ENCODE measurements at places on chromosomes 7 and 10. TPM values are rescaled to one million over a fixed set of nuclear protein-coding genes. Genes with fewer than 3 reads are reported as not detected.

Gene ASNS
- 26.2 TPM for total RNA-seq

DNA sequence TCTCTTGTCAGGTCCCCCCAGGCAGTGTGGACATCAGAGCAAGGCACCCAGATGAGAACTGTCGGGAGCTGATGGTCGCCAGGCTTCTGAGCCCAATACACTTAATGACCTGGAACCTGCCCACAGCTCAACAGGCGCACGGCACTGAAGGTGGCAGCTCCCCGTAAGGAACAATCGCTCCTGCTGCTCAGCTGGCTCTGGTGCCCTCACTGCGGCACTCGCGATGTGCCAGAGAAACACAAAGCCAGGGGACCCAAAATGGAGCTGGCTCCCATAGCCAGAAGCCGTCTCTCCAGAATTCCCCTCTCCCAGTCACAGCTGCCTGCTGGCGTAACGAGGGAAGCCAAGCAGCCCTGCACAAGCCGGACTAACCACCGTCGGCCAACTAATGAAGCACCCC lies 6.3 kb downstream of the CALN1 start:
- no peak for DNase-seq

Gene C10orf62
- total RNA-seq, result 0.41 TPM

Gene SFTPD
- not detected for total RNA-seq

GRCh38 chr10:90906596-90906995 lies 14.3 kb downstream of the ANKRD1 start:
- no peak for DNase-seq

- DNase-seq, result no peak
Observed at GRCh38 chr7:22005151-22005550, 59.5 kb upstream of the CDCA7L start.

DNA sequence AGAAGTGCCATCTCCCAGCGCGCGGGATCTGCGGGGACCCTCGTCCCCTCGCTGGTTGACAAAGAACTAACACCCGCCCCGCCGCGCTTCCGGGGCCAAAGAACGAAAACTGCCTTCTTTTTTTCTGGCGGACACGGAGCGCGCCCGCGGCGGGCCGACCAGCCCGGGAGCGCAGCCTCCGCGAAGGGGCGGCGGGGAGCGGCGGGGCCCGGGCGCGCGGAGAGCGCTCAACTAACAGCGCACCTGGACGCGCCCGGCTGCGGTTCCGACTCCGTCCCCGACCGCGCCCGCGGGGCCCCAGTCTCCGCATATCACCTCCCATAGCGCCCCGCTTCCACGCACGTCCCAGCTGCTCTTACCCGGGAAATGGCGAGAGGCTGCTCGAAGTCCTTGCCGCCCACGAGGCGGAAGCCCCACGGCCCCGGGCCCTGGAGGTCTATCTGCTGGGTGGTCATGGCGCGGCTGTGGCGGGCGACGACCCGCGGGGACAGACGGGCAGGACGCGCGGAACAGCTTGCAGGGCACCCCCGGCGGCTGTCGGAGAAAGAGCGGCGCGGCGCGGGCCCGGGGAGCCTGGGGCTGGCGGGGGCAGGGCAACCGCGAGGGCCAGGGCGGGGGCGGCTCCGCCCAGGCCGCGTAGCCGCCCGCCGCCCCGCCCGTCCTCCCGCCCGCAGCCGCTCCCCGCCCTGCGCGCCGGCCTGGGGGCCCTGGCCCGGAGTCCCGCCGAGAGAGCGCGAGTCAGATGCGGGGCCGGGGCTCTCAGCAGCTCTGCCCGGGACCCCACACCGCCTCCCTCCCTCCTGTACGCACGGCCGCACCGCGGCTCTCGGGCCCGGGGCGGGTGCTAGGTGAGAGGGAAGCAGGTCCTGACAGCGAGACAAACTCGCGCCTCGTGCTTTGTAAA lies at the start of gene PDLIM1:
Gene PDLIM1, minus strand, starts transcription at position 543 of the 904 bp plus-strand sequence. Its CDS starts 88 bp downstream, at position 455.
- peak; percentile 63 for DNase-seq

DNA sequence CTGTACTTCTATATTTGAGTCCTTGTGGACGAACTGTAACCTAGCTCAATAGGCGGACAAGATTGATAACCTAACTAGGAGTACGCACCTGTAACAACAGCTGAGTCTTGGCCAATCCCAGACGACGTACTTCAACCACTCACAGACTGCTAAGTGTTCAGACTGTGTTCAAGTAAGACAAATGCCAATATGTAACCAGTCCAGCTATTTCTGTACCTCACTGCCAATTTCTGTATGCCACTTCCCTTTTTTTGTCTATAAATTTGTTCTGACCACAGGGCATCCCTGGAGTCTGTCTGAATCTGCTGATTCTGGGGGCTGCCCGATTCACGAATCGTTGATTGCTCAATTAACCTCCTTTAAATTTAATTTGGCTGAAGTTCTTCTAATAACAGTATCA lies 32.2 kb downstream of the HACD1 start:
- no peak for DNase-seq

- DNase-seq, result no peak
Observed at GRCh38 chr10:21927631-21928353, 75.7 kb downstream of the DNAJC1 start.

- DNase-seq, result peak; percentile 46
Observed at GRCh38 chr7:133815611-133816210, 311.4 kb upstream of the LRGUK start.

- no peak for DNase-seq
Observed at GRCh38 chr7:85734823-85735222, 548.0 kb upstream of the SEMA3D start.

Gene ADAP1
- total RNA-seq, result not detected

GRCh38 chr7:151883857-151884256 lies 6.9 kb upstream of the PRKAG2 start:
- DNase-seq, result no peak

- DNase-seq, result no peak
Observed at GRCh38 chr10:121282797-121283515, 315.3 kb downstream of the FGFR2 start.

DNA sequence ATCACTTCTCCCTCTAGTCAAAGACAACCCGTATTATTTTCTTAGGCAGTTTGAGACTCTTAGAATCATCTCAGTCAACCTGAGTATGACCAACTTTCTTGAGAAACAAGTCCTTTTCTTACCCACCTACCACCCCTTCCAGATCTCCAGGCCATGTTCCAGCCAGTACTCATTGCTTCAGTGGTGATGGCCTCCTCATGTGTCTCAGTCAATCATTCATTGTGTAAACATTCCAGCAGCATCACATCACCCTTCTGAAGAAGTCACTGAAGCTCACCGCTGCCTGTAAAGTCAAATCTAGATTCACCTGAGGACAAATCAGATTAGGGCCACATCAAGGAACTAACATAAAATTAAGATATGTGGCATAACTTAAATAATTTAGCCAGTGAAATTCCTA lies 467.2 kb upstream of the NRP1 start:
- DNase-seq, result peak; percentile 89

- no peak for DNase-seq
Observed at GRCh38 chr10:126903656-126904360, 1.4 kb upstream of the DOCK1 start.

GRCh38 chr7:120353171-120353570 lies 80.2 kb downstream of the KCND2 start:
- DNase-seq, result no peak
